Activated naive CD4-positive, alpha-beta T cell treated with anti-CD3 and anti-CD28 coated beads for 36 hours (primary cell): ENCODE measurements at places on chromosomes 4 and X.

GRCh38 chr4:188372829-188373228 lies 233.6 kb downstream of the TRIML1 start:
- no peak for DNase-seq

DNA sequence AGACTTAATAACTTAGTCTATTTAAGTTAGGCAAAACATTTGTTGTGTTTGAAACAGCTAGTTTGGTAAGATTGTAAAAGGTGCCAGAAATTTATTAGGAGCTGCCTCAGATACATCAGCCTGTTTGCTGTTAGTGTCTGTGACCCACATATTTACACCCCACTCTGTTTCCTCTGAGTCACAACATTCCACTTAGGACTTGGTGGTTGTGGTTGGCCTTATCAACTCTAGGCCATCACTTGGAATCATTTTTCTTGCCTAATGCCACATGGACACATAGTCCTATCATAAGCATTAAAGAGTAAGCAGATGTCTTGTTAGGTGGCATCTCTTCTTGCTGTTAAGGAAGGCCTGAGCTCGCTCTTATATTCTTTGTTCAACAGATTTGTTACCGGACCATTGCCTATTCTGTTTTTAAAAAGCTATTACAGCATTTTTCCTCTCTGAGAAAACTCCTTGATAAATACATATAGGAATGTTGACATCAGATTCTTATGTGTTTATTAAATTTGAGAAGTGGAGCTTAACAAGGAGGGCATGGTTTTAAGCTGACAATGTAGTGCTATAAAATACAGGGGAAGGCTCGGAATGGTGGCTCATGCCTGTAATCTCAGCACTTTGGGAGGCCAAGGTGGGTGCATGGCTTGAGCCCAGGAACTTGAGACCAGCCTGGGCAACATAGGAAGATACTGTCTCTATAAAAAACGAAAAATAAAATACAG lies 51.2 kb upstream of the PGRMC2 start:
- DNase-seq, result no peak

GRCh38 chrX:44343412-44344141 lies at the start of gene EFHC2:
Gene EFHC2 (minus strand): TSS chrX:44343672. CDS start chrX:44343588, 84 bp downstream.
- peak; percentile 48 for DNase-seq

- DNase-seq, result no peak
These were observed 185.7 kb downstream of the AFAP1 start for GRCh38 chr4:7753931-7754465.

GRCh38 chrX:18753631-18754030 lies 46.2 kb downstream of the PPEF1 start:
- DNase-seq, result no peak

GRCh38 chrX:137034508-137034872 lies 695 bp upstream of the GPR101 start:
- DNase-seq, result no peak

DNA sequence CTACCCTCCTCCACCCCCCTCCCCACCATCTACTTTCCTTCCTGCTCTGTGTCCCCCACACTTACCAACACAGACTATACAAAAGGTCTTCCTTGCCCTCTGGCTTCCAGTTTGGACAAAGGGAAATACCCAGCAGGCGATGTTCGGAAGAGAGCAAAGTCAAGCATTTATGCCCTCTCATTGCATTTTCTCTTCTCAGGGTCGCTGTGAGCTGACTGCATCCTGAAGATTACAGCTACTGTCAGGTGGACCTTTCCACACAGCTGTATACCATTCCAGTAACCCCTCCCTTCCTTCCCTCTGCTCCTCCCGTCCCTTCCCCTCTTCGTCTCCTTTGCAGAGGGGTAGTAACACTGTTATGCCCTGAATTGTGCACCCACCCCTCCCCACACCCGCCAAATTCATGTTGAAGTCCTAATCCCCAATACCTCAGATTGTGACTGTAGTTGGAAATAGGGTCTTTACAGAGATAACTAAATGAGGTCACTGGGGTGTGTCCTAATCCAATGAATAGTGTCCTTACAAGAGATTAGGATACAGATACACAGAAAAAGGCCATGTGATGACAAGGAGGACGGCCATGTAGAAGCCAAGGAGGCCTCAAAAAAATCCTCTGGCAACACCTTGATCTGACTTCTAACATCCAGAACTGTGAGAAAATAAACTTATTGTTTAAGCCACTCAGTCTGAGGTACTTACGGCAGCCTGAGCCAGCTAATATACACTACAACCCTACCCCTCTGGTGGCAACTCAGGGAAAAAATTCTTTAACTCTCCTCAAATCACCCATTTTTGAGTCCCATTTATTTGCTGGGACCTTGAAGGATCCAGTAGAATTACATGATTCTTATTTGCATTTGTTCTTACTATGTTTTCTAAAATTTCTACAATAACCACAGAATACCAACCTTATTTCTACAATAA lies 11.7 kb downstream of the MORF4L2 start:
- no peak for DNase-seq

DNA sequence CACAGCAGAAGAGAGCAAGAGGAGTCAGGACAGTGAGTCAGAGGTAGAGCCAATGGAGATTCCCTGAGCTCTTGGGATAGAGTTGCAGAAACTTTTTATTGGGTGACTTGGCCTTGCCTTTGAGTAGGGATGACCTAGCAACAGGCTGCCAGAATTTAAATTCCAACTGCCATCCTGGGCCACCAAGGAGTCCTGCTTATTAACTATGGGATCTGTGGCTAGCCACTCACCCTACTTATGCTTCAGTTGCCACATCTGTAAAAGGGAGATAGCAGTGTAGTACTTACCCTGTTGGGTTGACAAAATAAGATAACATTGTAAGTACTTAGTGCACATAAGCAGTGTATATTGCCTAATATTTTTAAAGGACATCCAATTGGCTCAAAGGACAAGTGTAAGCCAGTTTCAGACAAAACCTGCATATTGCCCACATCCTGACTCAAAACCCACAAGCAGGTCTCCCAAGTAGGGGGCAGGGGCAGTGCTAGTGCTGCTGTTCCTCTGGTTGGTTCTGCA lies 43.5 kb upstream of the TMEM164 start:
- no peak for DNase-seq

DNA sequence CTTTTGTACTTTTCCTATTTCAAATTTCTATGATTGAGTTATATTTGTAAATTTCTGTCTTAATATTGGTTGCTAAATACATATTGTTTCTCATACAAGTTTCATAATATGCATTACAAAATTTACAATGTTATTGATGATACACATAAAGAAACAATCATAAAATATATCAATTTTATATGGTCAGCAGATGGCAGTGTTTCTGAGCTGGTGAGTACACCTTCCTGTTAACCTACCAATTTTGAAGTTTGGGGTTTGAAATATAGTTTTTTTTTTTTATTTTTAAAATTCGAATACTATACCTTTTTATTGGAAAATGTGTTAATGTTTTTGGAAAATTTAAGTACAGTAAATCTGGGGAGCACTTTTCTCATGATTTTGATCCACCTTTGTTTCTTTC lies 1953.1 kb upstream of the ADGRL3 start:
- no peak for DNase-seq

DNA sequence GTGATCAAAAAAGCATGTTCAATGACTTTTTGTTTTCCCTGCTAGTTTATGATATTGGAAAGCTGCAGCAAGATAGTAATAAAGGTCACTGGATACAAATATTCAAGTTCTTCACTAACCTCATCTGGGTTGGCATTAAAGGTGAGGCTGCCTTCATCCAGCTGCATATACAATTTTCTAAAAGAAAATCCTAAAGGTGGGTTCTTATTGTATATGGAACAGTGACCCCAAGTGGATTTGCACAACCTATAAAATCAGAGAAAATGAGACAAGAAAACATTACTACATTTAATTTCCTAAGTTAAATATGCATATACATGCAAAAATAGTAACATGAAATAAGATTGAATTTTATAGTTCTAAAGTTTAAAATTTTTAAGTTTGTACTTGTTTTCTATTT lies 23.9 kb downstream of the FBXO8 start:
- no peak for DNase-seq

GRCh38 chr4:166481739-166482138 lies 608.7 kb downstream of the TLL1 start:
- DNase-seq, result no peak

DNA sequence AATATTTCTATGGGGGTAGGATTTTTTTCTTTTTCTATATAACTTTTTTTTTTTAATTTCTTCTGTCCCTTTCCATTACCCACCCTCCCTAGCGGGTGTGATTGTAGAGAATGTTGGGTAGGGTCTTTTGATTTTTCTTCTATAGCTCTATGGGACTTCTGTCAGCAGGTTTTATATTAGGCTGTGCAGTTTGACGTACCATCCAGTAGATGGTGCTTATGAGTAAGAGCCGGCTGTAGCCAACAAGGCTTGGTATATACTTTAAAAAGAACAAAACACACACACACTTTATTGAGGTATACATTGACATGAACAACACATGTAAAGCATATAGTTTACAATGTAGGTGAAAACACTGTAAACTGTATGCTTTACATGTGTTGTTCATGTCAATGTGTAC lies 247.9 kb upstream of the POF1B start:
- DNase-seq, result no peak

- no peak for DNase-seq
These were observed 125.5 kb downstream of the GPC3 start for GRCh38 chrX:133859860-133860259.

DNA sequence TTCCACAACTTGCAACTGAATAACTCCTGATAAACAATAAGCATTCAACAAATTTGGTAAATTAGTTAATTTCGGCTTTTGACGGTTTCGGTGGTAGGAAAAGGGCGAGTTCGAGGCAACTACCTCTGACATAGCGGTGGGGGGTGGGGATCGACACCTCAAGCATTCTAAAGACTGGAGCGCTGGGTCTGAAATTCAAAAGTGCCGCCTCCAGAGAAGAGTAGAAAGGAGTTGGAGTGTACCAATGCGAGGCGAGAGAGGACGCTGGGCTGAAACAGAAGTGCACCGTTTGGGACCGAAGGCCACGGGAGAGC lies 725 bp downstream of the SMC1A start:
- DNase-seq, result no peak

DNA sequence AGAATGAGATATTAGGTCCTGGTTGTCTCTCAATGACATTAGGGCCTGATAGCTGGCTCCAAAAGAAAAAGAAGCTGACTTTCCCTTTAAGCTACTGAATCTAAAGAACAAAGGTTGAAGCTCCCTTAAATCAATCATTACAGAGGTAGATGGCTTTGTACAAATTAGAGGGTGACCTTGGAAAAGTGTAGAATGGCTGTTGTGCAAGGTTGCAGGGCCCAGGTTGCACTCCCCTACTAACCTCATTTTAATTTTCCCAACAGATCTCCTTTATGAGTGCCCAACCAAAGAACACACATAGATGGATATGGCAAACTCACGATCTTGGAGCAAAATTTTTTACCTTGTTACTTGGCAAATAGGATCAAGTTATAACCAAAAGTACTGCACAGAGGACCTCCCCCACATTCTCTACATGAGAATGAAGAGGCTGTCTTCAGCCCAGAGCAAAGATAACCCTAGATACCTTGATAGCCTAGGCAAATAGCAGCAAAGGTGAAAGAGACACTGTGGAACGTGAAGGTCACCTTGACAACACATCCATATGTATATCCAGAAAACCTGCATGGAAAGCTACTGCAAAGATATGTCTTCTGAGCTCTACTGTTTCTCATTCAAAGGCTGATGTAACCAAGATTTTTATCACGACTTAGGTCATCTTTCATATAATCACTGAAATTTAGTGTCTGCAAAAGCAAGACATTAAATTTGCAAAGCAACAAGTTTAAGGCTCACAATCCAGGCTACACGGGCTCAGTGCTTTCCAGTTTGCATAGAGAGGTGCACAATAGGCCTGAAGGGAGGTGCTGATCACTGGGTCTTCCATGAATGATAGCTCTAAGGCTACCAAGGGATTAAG lies 23.0 kb downstream of the KLB start:
- no peak for DNase-seq

DNA sequence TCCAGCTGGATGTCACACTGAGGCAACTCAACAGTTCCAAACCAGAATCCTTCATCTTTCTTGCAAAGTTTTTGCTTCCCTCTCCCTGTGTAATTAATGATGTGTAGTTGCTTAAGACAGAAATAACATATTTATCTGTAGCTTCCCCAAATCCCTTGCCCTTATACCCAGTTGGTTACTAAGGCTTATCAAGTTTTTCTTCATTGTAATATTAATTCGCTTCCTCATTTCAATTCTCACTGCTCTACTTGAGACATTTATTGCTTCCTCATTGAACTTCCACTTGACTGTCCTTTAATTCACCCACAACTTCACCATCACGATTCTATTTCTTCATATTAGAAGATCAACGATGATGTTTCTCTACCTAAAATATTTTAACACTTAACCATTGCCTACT lies 386.6 kb upstream of the CPEB2 start:
- no peak for DNase-seq

- no peak for DNase-seq
These were observed 37.6 kb downstream of the WFS1 start for GRCh38 chr4:6307230-6307629.

- peak; percentile 85 for DNase-seq
These were observed 5.5 kb downstream of the TMEM131L start for GRCh38 chr4:153471698-153472093.

DNA sequence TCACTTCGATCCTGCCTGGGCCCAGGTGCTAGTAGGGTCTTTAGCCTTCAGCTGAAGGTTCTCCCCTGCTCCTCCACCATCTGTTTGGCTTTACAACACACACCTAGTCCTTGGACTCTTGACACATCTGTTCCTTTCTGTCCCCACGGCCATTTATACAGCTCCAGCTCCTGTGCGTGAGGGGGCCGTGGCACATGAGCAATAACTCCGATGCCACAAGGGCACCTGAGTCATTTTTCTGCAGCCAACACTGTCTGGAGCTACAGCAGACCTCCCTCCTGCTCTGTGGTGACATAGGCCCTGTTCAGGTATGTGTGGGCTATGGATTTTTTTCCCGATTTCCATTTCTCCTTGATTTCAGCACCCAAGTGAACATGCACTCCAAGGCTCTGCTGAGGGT lies 44.7 kb upstream of the BCOR start:
- DNase-seq, result no peak

DNA sequence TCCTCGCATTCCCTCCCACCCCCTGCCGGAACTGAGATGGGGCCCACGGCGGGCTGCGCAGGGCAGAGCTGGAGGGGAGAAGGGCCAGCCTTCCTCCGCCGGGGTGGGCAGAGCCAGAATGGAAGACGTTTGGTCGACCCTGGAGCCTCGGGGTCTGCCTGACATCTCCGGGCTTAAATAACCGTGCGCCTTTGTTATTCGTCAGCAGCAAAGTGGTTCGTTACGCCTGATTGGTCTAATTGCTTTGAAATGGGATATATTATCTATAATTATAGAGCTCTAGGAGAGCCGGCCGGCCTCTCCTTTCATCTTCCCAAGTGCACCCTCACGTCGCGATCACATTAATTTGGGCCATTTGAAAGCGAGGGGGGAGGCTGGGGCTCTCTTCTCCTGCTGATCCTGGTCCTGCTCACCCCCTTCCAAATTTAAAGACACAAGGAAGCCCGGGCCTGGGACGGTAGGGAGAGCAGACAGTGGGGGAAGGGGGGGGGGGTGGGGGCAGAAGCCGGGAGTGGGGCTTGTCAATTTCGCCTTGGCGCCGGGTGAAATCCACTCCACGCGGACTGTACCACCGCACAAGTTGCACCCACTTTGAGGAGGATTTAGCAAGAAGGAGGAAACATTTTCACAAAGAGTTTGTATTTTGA lies 4.7 kb upstream of the MSX1 start:
- no peak for DNase-seq

GRCh38 chr4:39037941-39038340 lies 5.7 kb upstream of the TMEM156 start:
- DNase-seq, result no peak

GRCh38 chr4:95243892-95244291 lies 304.9 kb downstream of the UNC5C start:
- DNase-seq, result no peak
